Activated CD4-positive, alpha-beta T cell treated with anti-CD3 and anti-CD28 coated beads, Interleukin-2, amount 50 U/mL, for 24 hours (primary cell): ENCODE measurements at places on chromosomes 7 and 10.

DNA sequence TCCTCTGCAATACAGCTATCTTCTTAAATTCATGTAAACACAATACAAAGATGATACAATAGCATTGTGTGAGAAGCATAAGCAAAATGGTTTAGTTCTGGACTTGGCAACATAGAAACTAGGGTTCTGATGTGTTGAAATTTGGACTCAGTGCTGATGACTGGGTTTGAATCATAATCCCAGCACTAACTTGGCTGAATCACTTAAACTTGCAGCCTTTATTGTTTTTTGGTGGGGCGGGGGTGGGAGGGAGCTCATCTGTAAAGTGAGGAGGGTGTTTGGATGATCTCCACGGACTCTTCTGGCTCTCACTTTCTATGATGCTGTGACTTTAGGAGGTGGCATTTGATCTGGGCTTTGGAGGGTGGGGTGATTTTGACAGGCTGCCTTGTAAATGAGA is 158.2 kb downstream of the WNT2 start:
- no peak for DNase-seq

DNA sequence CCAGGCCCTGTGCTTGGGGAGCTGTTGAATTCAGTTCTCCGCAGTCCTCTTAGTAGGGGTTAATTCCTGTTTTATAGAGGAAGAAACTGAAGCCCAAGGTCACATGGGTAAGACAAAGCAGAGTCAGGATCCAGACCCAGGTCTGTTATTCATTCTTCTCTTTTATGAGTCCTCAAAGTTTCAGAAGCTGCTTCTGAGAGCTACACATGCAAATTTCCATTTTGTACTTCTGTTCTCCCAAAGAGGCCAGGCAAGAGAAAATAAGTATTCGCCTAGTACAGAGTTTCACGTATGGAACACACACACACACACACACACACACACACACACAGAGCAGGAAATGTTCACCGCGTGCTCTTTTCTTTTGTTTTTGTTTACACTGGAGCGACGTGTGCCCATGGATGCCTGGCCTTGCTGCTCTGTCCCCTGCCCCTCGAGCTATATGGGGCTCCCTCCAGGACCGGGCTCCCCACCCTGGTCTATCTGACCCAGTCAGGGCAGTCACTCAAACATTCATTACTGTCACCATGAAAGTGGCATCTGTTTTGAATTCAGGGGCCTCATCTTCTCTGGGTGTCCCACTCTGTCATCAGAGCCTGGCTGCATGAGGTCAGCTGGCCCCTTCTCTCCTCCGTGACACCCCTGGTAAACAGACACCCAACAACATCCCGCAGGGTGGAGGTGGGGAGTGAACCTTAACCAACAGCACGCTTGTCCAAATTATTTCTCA is 84.4 kb downstream of the TNS3 start:
- DNase-seq: no peak

DNA sequence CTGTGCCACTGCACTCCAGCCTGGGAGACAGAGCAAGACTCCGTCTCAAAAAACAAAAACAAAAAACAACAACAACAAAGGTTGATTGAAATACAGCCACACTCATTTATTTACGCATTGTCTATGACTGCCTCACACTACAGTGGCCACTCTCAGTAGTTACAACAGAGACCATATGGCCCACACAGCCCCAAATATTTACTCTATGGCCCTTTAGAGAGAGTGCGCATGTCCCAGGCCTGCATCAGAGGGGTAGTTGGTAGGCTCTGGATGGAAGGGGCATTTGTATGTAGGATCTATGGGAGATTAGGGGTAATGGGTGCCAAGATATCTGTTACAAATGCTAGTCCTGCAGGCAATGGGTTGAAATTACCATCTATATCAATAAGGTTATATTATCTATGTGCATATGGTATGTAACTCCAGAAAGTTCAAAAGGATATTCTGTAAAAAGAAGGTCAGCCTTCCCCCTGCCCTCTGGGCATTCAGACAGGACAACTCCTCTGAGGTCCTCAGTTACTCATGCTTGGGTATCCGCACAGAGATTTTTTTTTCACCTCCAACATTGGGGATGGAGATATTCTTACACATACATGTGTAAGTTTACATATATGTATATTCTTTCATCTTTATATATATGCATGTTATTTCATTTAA is 56.3 kb downstream of the DENND2A start:
- DNase-seq: no peak

GRCh38 chr7:155791836-155792235 is 20.4 kb downstream of the SHH start:
- no peak for DNase-seq

DNA sequence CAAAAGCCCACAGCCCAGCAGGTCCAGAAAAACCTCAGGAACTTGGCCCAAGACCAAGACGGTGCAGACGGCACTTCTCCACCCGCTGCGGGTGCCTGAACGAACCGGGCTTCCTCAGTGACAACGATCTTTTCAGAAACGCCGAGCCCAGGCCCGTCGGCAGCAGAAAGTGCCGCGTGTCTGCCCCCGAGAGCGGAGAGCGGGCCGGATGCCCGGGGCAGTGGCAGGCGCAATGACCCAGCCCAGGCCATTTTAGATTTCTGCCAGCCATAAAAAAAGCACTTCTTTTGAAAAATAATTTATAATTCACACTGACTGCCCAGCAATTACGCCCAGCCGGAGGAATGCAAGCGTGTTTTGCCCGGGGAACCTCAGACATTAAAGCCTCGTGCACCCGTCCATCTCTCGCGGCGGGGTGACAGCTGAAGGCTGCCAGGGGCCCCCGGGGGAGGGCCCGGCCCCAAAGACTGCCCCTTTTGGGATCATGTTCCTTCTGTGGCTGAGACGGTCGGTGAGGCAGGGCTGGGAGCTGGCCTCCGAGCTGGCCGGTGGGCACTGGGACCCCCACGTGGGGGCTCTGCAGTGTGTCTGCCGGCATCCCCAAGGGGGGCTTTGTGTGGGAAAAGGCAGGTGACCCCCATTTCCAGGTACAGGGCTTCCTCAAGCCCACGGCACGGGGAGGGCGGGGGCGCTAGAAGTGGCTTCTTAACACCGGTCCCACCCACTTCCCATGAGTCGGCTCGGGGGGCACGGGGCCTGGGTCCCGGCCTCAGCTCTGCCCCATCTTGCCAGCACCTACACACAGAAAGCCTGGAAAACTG is 71.3 kb upstream of the PDGFA start:
- DNase-seq: no peak

GRCh38 chr10:114349522-114350215 is 54.6 kb downstream of the AFAP1L2 start:
- no peak for DNase-seq

GRCh38 chr7:157339777-157340677 is 3.2 kb downstream of the DNAJB6 start:
- peak; percentile 28 for DNase-seq

- no peak for DNase-seq
Observed at GRCh38 chr7:107194052-107194451, 25.2 kb downstream of the HBP1 start.
